ENCODE measurements at places on chromosomes 3 and 15. TPM values are rescaled to one million over a fixed set of nuclear protein-coding genes. Genes with fewer than 3 reads are reported as not detected.

- no peak overlapping the region for H3K27ac ChIP-seq
- H3K4me3 ChIP-seq: no peak overlapping the region
- no peaks in the 10 kb centered on the region for H3K4me1 ChIP-seq
- DNase-seq: no peak
- H3K27me3 ChIP-seq: no peaks in the 10 kb centered on the region
Measured at GRCh38 chr15:91552555-91552954, 301.0 kb upstream of the SLCO3A1 start.

- no peak overlapping the region for H3K27ac ChIP-seq
- H3K4me1 ChIP-seq: no peaks in the 10 kb centered on the region
- H3K36me3 ChIP-seq: no peaks in the 10 kb centered on the region
Measured at GRCh38 chr3:14518432-14518802, 21.7 kb downstream of the GRIP2 start.

DNA sequence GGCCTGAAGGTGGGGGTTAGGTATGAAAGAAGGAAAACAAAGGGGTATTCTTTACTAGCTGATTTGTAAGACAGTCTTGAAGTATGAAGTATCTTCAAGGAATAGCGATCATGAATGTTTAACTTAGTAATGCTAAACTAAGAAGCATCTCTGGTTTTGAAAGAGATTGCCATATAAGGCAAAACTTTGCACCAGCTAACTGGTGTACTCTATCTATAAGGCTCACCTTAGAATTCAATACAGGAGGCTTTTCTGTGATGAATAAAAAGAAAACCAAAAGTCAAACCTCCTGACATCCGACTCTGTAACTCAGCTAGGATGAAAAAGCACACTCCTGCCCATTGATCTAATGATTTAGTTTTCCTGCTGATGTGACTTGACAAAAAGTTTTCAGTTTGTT, 54.7 kb downstream of the FOXP1 start:
- H3K4me3 ChIP-seq: no peak overlapping the region
- H3K4me1 ChIP-seq: no peaks in the 10 kb centered on the region
- no peak for DNase-seq
- H3K36me3 ChIP-seq: no peaks in the 10 kb centered on the region

GRCh38 chr3:128584412-128585020, 66.1 kb downstream of the RPN1 start:
- no peak overlapping the region for H3K27ac ChIP-seq
- no peak for DNase-seq
- no peaks in the 10 kb centered on the region for H3K27me3 ChIP-seq
- no peak overlapping the region for H3K4me3 ChIP-seq
- H3K36me3 ChIP-seq: no peaks in the 10 kb centered on the region

- no peaks in the 10 kb centered on the region for H3K36me3 ChIP-seq
- H3K4me1 ChIP-seq: peaks cover 43% of the 10 kb centered on the region
- no peaks in the 10 kb centered on the region for H3K27me3 ChIP-seq
- peak overlapping the region; percentile 97 for H3K27ac ChIP-seq
- peak; percentile 33 for DNase-seq
Measured at GRCh38 chr3:33439546-33440327, 468 bp downstream of the UBP1 start.

- DNase-seq: no peak
- H3K27me3 ChIP-seq: no peaks in the 10 kb centered on the region
- H3K27ac ChIP-seq: no peak overlapping the region
- no peak overlapping the region for H3K4me3 ChIP-seq
Measured at GRCh38 chr3:149542375-149543312, 68.1 kb downstream of the TM4SF4 start.

- H3K4me3 ChIP-seq: no peak overlapping the region
- H3K4me1 ChIP-seq: no peaks in the 10 kb centered on the region
- no peak for DNase-seq
- no peaks in the 10 kb centered on the region for H3K36me3 ChIP-seq
Measured at GRCh38 chr15:22933641-22934061, 46.5 kb downstream of the CYFIP1 start.

GRCh38 chr3:27661797-27662196, 60.3 kb downstream of the EOMES start:
- no peaks in the 10 kb centered on the region for H3K36me3 ChIP-seq
- no peak overlapping the region for H3K4me3 ChIP-seq
- H3K27ac ChIP-seq: no peak overlapping the region
- no peaks in the 10 kb centered on the region for H3K27me3 ChIP-seq
- DNase-seq: no peak

- DNase-seq: no peak
- no peaks in the 10 kb centered on the region for H3K36me3 ChIP-seq
- H3K4me1 ChIP-seq: no peaks in the 10 kb centered on the region
- no peak overlapping the region for H3K27ac ChIP-seq
- H3K27me3 ChIP-seq: no peaks in the 10 kb centered on the region
Measured at GRCh38 chr3:99248913-99249312, 347.4 kb upstream of the DCBLD2 start.

Gene ERICH6
- not detected for total RNA-seq

Gene ARIH1
- total RNA-seq: 153 TPM

Gene SKOR1
- total RNA-seq: 0.16 TPM

Gene SLC28A2
- not detected for total RNA-seq
